Astrocyte (in vitro differentiated cells and primary cell): ENCODE measurements at places on chromosomes 6 and 20. TPM values are rescaled to one million over a fixed set of nuclear protein-coding genes. Genes with fewer than 3 reads are reported as not detected.

DNA sequence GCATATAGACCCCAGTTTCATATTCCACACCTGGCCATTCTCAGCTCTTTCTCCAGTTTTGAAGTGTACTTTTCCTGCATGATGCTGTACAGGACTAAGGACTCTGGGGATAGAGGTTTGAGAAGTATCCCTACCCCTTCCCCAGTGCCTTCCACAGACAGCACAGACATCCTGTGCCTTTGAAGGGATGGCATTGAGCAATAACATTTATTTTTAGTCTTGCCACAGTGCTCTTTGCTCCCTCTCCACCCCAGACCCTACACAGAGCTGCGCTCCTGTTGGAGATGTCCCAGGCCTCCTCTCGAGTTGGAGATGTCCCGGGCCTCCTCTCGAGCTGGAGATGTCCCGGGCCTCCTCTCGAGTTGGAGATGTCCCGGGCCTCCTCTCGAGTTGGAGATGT is 275.8 kb downstream of the FARS2 start:
- DNase-seq, result no peak

GRCh38 chr20:49276161-49276960 is 1.5 kb downstream of the ZNFX1 start:
- DNase-seq, result peak; percentile 73

- no peak for DNase-seq
These were observed 128.3 kb downstream of the DST start for GRCh38 chr6:56514395-56514794.

GRCh38 chr20:23915844-23916243 is 36.3 kb upstream of the CST5 start:
- no peak for DNase-seq

GRCh38 chr6:170497841-170498301 is 55.2 kb downstream of the PSMB1 start:
- peak; percentile 3 for DNase-seq

DNA sequence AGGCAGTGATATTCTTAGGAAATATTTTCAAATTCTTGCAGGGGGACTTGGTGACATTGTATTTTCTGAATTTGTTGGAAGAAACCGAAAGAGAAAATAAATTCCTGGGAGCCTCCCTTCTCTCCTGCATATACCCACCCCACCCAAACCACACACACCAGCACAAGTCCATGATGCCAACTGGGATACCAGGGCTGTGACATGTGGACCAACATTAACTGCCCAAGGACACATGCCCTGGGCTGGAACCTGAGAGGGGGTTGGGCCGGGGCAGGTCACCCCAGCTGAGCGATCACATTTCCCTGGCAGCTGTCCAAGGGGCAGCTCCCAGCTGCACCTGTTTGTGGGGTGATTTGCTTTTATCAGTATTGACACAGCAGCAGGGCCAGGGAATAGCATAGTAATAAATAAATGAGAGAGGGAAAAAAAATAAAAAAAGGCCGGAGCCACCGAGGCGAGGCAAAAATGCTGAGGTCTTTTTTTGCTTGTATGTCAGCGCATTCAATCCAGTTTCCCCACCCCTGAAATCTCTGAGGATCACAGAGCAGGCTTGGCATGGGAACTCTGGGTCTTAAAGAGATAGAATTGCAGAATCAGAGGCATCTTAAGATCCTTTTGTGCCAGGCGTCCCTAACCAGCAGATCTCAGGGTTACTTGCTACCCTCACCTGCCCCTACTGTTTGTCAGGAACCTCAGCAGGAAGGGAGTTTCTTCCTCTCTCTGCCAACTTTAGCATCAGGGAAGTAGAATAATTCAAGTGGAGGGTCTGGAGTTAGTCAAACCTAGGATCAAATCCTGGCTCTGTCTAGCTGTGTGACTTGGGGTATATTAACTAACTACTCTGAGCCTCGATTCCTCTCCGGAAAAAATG is 66.5 kb upstream of the PIM1 start:
- no peak for DNase-seq

DNA sequence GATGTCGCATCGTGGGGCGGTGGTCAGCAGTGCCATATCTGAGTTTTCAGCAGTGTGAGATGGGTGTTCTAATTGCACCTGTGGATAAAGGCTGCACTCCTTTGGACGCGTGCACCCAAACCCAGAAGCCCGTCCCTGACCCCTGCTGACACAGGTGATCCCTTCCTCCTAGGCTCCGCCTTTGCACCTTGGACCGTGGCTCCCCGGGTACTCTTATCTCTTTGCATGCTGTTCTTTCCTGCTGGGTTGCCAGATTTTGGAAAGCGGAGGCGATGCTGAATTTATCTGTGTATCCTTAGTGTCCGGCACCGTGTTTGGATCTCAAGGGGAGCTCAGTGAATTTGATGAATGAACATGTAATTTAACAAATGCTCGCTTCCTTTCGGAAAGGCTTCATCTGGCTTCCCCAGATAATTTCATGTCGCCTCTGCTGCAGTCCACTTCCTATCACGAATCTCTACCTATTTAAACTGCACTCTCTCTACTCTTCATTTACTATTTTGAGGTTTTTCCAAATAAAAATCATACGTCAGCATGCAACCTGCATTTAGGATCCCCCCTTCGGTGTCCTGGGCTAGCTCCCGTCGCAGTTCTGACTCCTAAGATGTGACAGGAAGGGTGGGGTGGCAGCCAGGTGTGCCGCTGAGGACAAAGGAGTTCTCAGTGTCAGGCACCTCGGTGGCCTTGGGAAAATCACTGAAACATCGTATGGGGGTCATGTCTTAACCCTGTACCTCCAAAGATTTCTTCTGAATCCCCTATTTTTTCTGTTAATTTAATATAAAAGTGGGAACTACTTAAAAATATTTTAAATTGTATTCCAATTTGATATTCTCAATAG is 753 bp upstream of the PERP start:
- DNase-seq, result no peak

DNA sequence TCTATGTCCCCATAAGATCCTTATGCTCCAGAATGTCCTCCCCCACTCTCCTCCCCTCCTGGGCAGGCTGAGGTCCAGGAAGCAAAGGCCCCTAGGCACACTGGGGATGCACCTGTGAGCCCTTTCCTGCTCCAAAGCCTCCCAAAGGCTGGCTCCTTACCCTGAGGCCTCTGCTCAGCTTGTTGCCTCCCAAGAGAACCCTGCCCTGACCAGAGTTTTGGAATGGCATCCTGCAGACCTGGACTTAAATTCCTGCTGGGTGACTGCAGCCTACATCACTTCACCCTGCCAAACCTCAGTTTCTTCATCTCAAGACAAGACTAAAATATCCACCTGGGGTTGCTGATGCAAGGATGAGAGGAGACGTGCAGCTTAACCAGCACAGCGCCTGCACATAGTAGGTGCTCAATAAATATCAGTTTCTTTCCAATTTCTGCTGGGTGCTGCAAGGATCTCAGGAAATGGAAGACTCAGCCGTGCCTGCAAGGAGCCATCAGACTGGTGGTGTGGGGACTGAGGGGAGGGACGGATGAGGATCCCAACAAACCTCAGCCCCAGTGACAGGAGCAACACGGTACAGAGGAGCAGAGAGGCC is 2.1 kb upstream of the LBP start:
- no peak for DNase-seq

DNA sequence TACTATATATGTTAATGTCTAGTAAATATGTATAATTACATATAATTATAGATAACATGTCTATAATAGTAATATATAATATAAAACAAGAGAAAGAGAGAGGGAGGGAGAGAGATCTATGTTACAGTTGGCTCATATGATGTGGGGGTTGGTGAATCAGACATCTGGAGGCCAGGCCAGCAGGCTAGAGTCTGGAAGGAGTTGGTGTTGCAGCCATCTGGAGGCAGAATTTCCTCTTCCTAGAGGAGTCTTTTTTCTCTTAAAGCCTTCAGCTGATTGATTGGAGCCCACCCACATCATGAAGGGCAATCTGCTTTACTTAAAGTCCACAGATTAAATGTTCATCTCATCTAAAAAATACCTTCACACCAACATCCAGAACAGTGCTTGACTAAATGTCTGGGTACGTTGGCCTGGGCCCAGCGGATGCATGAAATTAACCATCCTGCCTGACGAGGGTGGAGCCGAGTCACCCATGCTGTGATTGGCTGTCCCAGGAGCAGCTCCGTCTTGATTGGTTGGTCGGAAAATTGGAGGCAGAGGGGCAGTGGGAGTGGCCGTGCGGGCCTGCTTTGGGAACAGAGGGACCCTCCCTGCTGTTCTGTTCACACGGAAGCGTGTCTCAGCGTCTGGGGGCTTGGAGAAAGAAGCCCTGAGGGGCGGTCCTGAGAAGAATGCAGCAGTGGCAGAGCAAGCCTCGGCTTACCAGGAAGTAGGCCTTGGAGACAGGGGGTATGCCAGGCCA is 392.4 kb downstream of the QKI start:
- peak; percentile 39 for DNase-seq

GRCh38 chr6:10886691-10887502 is at the start of gene SYCP2L:
Gene SYCP2L, plus strand, starts transcription at chr6:10887052. Its CDS starts 75 bp downstream, at chr6:10887127.
- DNase-seq, result peak; percentile 49

GRCh38 chr20:39829661-39830060 is 859.4 kb downstream of the MAFB start:
- DNase-seq, result no peak

DNA sequence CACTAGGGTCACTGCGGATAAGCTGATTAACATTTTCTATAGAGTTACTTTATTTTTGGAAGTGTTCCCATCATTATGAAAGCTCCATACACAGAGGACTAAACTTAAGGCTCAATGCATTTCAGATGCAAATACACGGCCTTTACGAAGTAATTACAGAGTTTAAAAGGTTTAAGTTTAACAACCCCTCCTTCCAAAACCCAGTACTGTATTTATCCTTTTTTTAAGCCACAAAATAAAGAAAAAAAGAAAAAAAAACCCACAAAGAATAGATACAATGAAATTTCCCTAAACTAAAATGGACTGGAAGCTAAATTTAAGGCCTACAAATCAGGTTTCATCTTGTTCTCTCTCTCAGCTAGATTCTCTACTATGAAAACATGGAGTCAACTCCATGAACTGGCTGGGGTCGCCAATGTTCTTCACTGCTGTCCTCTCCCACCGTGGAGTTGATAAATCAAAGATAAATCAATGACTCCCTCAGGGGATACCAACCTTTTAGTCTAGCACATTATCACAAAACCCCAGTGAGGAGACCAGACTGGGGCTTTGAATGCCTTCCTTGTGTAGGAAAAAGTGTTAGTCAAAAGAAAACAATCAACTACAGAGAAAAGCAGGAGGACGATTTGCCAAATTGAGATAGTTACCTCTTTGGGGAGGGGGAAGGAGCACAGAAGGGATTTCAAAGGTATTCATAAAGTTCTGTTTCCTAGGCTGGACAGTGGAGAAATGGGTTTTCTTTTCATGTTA is 52.5 kb downstream of the TNFRSF21 start:
- DNase-seq, result no peak

DNA sequence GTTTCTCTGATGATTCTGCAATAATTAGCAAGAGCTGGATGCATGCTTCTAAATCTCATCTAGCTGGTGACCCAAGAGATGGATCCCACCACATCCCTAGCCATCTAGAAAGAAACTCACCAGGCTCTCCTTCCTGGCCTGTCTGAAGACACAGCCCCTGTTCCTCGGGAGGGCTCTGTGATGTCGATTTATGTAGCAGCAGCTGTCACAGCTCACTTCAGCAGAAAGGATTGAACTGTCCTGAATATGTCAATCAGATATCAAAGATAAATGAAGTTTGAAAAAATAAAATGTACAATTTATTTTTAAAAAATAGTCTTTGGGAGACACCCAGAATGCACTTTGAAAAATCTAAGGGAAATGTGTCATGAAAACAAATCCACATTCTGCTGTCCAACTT is 67.3 kb upstream of the TSHZ2 start:
- no peak for DNase-seq

Gene RAD21L1
- 0.34 TPM in 1 of 2 replicates, not detected in the other for total RNA-seq

Gene MYT1
- 0.17 TPM in 1 of 2 replicates, not detected in the other for total RNA-seq

Gene SAMD10
- total RNA-seq, result 2.7 and 4.3 TPM in 2 replicates

Gene ZKSCAN8
- total RNA-seq, result 21.8 and 25.1 TPM in 2 replicates

Gene DYNLT1
- total RNA-seq, result 169 and 173 TPM in 2 replicates

Gene RNF5
- 59.0 and 60.0 TPM in 2 replicates for total RNA-seq

Gene ASIP
- total RNA-seq, result not detected in 2 replicates

Gene PLA2G7
- total RNA-seq, result 0.43 and 0.48 TPM in 2 replicates

Gene UNC5CL
- 0.27 and 0.29 TPM in 2 replicates for total RNA-seq

Gene KCNK15
- total RNA-seq, result 0.14 and 0.17 TPM in 2 replicates
